Right lung (tissue), 10 donors: ENCODE measurements at places on chromosomes 4 and X. TPM values are rescaled to one million over a fixed set of nuclear protein-coding genes. Genes with fewer than 3 reads are reported as not detected.

The SPANXB1 gene
- polyA plus RNA-seq, result not detected

The EVC gene
- polyA plus RNA-seq, result 32.5 TPM

The LRCH2 gene
- 13.6 TPM for polyA plus RNA-seq

The VEGFD gene
- 39.5 TPM for polyA plus RNA-seq

The CENPVL2 gene
- polyA plus RNA-seq, result not detected

- no peak for DNase-seq
Measured at GRCh38 chrX:19672222-19672812, 157.0 kb upstream of the MAP3K15 start.

DNA sequence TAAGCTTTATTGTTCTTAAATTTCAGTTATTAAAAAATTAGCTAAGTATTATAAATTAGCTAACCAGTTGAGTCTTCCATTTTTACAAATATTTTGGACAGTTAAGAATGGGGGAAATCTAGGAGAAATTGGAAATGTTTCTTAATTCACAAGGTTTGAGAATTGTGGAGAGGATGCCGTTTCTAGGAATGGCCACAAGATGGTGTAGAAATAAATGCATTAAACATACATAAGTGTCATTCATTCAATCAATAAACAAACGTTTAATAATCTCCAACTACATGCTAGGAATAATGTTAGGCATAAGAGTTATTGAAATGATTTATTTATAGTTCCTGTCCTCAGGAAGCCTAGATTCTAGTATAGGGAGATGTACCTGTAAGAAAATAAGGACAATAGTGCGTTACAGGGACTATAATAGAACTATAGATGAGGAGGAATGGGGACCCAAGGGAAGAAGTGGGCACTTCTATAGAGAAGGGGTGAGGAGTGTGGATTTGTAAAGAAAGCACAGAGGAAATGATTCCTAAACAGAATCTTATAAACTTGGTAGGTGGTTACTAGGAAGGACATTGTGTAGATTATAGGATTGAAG lies 195.7 kb upstream of the ANK2 start:
- DNase-seq, result no peak

DNA sequence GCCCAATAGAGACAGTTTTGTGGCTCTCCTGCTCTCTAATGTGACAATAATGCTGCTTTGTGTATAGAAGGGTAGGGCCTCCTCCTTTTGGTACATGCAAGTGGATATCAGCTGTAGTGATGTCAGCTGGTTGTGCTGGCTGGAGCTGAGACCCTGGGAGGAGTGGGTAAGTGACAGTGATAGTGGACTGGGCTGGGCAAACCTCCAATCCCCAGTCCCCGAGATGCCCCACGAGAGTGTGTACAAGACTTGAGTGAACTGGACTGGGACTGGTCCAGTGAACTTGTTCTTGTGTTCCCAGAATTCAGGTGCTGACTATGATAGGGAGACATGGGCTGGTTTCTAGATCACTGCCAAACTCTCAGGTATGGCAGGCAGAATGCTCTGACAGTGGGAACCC lies 583.6 kb upstream of the PCDH10 start:
- no peak for DNase-seq

DNA sequence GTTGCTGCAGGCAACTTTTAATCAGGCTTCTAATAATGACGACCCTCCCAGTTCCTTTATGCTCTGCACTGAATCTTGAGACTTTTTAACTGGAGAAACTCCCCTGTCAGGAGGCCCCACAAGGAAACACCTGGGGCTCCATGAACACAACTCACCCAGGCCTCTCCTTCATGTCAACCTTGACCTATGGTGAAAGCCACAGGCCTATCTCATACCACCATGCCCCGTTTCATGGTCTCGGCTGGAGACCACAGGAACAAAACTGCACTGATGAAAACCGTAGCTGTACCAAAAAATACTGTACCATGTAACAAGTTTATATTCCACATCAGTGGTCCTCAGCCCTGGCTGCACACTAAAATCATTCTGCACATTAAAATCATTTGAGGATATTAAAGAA lies 57.0 kb downstream of the ZNF827 start:
- no peak for DNase-seq

DNA sequence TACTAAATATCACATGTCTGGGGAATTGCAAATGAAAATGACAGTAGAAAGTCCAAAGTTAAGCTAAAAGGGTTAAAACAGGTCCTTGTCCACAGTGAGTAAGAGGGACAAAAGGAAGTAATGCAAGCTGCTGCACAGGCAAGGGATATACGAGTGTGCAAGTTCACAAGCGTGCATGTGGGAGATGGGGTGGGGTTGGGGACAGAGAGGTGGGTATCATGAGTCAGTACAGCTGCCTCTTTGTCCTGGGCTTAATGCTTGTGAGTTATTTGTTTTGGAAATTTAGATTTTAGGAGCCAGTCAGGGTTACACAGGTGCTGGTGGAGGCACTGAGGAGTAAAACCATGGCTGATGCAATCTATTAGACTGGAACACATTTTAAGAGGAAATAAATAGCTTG lies 3.3 kb upstream of the GPRASP2 start:
- DNase-seq, result no peak

GRCh38 chrX:68930542-68931317 lies 101.9 kb downstream of the EFNB1 start:
- DNase-seq, result no peak

DNA sequence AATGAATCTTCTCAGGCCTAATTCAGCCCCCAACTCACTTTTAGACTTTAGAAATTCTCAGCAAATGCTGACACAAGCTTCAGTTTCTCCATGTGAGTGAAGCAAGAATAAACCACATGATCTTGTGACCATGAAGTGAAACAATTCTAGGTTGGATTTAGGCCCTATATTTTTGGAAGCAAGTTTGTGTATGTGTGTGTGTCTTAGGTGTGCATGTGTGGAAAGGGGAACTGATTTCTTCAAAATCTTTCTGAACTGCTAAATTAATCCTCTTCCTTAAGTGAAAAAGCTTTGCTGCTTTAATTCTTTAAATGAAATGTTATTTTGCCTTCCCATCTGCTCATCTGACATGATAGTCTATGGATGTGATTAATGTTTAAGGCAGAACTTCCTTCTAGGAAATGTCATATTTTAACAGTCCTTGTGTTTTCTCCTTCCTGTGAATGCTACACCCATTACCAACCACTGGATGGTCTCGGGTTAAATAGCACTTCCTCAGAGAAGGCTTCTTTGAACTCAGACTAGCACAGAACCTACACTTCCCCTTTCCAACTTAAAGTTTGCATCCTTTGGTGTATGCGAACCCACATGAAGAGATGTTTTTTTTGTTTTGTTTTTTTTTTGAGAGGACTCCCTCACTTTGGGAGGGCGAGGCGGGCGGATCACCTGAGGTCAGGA lies 1.2 kb upstream of the TMEM144 start:
- no peak for DNase-seq

- no peak for DNase-seq
Measured at GRCh38 chr4:102593147-102593546, 92.0 kb downstream of the NFKB1 start.

DNA sequence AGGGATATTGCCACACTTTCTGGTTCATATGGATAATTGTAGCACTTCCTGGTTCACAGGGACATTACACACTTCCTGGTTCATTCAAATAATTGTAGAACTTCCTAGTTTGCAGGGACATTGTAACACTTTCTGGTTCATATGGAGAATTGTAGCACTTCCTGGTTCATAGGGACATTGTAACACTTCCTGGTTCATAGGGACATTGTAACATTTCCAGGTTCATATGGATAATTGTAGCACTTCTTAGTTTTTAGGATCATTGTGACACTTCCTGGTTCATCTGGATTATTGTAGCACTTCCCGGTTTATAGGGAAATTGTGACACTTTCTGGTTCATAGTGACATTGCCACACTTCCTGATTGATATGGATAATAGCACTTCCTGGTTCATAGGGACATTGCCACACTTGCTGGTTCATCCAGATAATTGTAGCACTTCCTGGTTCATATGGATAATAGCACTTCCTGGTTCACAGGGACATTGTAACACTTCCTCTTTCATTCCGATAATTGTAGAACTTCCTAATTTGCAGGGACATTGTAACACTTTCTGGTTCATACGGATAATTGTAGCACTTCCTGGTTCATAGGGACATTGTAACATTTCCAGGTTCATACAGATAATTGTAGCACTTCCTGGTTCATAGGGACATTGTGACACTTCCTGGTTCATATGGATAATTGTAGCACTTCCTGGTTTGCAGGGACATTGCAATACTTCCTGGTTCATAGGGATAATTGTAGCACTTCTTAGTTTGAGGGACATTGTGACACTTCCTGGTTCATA lies 59.2 kb upstream of the CD99 start:
- DNase-seq, result no peak

DNA sequence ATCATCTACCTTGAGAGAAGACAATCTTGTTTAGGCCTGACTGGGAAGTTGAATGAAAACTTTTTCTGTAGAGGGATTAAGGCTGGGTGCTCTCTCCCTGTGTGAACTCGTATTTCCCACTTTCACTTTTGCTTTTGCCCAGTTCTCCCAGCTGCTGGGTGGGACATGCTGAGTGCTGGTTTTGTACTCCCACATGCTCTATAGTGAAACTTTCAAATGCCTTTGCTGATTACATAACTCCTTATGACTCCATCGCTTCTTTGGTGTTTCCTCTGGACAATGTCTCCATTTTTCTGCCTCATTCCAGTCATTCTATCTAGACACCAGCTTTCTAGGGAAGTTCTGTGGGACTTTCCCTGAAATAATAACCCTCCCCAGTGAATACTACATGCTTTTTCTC lies 100.5 kb downstream of the CLNK start:
- no peak for DNase-seq

GRCh38 chr4:7476820-7477219 lies 42.1 kb upstream of the PSAPL1 start:
- DNase-seq, result no peak

- DNase-seq, result no peak
Measured at GRCh38 chr4:109760682-109761081, 30.8 kb upstream of the PLA2G12A start.

DNA sequence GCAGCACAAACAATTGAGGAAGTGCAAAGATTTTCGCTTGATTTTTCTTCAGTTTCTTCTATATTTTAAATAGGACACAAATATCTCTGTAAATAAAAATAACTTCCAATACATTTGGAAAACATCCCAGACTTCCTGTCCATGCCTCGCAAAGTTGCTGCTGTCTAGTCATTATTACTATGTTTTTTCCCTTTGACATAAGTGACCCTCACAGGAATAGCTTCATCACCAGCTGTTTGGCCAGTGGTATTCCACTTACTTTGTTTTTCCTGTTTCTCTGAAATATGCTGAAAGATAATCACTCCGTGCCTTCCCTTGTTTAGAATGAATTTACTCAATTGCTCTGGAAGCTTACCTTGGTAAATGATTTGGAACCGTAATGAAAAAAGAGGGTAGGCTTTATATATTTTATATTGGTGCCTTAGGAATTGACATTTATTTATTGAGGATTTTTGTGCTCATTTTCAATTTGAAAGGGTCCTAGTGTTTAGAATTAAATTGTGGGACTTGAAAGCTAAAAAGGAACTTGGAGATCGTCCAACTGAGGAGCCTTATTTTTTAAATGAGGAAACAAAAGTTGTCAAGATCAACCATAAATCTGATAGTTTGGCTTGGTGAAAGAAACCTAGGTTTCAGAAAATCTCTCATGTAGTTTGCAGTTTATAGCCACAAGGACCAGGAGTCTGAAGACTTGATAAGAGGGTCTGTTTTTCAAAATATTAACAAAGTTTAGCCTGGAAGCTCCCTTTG lies 65.6 kb downstream of the CDKL5 start:
- peak; percentile 2 for DNase-seq
